DMS79 treated with DMSO at 0.1 percent for 48 hours (cell line): ENCODE measurements at places on chromosomes 3 and 15.

DNA sequence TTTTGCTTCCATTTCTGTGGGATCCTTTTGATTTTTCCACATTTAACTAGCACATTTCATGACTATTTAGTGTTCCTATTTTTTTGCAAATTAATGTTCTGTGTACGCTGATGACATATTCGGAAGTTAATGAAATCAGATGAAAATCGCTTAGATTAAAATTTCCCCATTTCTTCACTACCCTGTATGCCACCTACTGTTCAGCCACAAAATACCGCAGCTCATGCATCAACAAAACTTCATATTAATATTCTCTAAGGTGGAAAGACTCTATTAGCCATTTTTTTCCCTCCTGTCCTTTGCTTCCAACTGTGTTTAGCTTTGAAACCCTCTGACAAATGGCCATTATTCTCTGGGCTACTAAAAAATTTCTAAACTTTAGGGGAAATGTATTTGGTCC is 300.6 kb downstream of the MECOM start:
- DNase-seq = no peak

DNA sequence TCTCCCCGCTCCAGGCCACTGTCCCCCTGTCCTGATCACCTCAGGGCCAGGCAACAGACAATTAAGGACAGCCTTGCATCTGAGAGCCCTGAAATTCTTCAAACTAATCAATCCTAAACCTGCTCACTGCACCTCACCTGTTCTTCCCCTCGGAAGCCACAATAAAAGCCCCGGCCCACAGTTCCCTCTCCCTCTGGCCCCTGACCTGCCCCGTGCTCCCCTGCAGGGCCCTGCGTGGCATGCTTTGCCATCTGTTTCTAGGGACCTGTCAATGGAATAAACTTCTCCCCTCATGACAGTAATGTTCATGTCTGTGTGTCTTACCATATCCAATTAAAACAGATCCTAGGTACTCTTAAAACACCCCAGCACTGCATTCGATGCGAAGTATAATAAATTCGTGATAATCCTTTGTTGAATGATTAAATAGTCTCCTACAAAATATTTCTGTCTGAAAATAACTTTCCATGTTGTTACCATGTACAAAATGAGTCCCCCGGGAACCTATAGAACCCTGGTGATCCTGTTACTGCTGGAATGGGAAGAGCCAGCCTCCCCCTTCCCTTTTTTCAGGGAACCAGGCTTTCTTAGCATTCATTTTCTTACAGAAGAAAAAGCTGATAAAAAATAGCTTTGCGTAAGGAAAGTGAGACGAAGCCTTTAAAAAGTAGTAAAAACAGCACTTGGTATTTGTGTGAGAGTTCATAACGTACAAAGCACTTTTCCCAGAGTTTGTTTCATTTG is 59.0 kb downstream of the ABTB1 start:
- DNase-seq = no peak

GRCh38 chr3:71784201-71784913 is 591 bp downstream of the PROK2 start:
- DNase-seq = no peak

DNA sequence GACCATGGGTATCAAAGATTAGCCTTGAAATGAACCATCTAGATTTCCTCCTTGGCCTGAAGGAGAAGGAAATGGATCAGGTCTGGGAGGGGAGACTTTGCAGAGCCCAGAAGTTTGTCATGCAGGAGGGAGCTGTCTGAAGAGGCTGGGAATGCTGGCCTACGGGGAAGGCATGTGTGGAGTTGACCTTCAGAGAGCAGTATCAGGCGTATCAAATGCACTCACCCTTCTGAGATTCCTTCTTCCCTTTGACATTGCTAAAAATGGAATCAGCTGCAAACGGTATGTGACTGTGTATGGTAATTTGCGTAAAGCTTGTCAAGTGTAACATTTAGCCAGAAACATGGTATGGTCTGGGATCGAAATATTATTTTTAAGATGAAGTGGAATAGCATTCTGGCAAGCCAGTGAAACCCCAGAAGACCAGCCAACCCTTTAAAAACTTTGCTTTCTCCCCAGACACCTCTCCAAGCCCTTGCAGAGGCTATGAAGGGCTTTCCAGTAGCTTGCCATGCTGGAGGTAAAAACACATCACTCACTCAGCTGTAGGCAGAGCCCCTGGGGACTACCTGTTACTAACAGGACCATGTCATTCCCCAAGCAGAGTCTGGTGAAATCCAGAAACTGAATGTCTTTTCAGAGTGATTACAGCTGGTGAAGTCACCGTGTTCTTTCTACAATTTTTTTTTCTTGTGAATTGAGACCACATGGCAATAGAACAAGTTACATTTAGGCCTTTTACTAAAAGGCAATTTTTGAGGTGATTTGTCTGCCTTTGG is 174.7 kb upstream of the SLC24A5 start:
- no peak for DNase-seq

GRCh38 chr15:90864507-90864906 is 3.9 kb upstream of the FURIN start:
- DNase-seq = no peak

- no peak for DNase-seq
Measured at GRCh38 chr3:136632625-136633081, 119.5 kb downstream of the STAG1 start.

- DNase-seq = no peak
Measured at GRCh38 chr15:23072633-23073032, 33.3 kb upstream of the TUBGCP5 start.

DNA sequence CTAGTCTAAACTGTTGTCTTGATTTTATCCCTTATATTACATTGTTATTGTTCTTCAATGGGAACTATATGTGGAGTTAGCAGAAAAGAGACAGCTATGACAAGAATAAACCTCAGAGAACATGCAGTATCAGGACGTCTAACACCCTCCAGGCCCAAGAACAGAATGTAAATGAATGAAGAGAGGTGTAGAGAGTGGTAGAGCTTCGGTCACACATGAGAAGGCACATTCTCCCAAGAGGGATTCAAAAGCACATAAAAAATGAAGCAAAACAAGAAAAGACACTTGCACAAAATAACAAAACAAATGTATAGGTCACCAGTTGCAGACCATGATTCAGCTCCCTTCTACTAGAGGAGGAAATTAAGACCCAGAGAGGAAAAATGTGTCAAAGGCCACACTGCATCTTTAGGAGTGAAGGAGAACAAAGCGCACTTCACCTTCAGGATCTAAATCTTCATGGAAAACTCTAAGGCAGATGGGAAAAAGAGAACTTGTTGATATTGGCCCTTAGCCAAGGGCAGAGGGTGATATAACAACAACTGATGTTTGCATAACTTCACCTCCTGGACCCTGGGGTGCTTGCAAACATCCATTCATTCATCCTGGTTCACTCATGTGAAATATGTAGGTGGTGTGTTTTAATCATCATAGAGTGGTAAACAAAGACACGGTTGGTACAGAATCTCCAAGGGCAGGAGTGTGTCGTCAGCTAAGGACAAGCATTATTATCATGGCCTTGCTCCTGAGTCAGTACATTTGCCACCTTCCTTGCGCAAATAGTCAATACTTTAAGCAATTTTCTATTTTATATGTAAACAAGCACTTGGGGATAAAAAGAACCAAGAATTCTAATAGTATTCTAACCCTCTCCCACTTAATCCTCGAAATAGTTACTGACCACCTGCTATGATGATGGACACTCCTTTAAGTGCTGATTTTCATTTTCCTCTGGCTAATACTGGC is 8.8 kb downstream of the NEK10 start:
- DNase-seq = peak; percentile 26

GRCh38 chr15:92898988-92899582 is 1.0 kb upstream of the CHD2 start:
- DNase-seq = no peak

GRCh38 chr3:25547943-25548674 is 116.6 kb downstream of the TOP2B start:
- DNase-seq = peak; percentile 3
